ENCODE measurements at places on chromosomes 11 and 22.
A peak's percentile ranks its signal among the peaks of the same experiment; 100 is the strongest.

DNA sequence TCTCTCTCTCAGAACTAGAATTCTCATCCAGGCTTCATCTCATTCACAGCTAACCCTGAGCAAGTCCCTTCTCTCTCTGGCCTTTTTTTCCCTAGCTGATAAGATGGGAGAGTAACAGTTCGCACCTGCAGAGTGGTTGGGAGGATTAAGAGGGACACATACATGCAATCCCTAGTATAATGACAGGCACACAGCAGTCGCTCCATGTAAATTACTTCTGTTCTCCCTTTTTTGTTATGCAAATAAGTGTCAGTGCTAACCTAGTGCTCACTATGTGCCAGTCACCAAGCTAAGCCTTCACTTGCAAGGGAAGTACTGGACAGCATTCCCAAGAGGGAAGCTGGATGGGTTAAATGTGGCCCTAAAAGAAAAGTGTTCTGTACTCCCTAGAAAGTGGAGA lies 63.4 kb downstream of the TENM4 start:
- no peak for DNase-seq

DNA sequence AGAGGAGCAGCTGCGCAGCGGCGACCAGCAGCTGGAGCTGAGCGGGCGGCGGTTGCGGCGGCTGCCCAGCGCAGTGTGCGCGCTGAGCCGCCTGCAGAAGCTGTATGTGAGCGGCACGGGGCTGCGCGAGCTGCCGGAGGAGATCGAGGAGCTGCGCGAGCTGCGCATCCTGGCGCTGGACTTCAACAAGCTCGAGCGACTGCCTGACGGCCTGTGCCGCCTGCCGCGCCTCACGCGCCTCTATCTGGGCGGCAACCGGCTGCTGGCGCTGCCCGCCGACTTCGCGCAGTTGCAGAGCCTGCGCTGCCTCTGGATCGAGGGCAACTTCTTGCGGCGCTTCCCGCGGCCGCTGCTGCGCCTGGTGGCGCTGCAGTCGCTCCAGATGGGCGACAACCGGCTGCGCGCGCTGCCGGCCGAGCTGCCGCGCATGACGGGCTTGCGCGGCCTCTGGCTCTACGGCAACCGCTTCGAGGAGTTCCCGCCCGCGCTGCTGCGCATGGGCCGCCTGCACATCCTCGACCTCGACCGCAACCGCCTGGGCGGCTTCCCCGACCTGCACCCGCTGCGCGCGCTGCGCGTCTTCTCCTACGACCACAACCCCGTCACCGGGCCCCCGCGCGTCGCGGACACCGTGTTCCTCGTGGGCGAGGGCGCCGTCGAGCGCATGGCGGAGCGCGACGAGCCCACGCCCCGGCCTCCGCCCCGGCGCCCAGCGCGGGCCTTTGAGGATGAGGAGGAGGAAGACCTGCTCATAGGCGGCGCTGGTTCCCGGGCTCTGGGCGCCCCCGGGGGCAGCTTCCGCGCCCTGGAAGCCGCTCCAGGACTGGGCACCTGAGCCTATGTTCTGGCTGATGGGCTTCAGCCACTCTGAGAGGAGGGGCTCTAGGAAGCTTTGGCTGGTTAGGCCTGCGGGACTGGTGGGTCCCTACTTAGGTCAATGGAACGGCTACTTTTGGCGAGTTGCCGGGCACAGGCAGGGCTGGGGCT lies 787 bp downstream of the LRRC10B start:
- peak; percentile 81 for DNase-seq

- DNase-seq = no peak
Measured at GRCh38 chr11:120586728-120587127, 75.2 kb downstream of the GRIK4 start.

DNA sequence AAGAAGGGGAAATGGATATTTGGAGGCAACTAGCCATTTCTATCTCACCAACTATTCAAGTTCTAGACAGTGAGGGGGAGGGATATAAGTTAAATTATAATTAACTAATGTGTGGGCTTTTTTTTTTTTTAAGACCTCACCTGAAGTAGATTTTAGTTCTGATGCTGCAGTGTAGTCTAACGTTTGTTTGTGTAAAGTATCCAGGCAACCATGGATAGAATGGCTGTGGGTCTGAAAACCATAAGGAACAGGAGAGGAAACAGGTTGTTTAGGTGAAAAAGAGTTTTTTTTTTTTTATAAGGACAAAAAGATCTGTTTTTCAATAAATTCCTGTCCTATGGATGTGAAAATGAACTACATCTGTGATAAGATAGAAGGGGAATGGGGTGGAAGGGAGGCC lies 262.4 kb upstream of the PLET1 start:
- DNase-seq = no peak

DNA sequence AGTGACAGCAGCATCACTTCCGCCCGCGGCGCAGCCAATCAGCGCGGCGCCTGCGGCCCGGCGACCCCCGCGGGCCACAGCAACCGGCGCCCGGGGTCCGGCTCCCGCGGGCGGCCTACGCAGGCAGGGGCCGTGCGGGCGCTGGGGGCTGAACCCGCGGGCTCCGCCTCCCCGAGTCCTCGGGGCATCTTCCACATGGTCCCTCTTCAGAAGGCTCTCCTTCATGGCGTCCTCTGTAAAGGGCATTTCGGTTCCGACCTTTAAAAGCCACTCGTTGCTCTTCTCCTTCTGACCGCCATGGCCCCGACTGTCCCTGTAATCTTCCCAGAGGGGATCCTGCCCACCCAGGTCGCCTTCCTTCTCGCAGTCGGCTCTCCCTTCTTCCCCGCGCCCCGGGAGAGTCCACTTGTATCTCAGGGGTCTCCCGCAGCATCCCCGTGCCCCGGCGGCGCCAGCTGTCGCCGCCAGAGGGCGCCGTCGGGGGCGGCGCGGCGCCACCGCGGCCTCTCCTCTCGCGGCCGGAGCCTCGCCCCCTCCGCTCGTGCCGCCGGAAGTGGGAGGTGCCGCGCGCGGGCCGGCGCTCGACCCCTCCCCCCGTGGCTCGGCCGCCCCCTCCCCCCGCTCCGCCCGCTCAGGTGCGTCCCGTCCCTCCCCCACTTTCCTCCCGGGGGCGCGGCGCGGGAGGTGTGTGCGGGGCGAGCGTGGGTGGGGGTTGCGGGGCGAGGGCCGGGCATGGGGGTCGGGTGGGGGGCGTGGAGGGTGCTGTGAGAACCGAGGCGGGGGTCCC lies at the start of gene RNF214:
Gene RNF214 (plus strand): TSS at position 580 of the 787 bp plus-strand sequence. CDS start 1,602 bp downstream, outside the sequence.
- DNase-seq = peak; percentile 62

DNA sequence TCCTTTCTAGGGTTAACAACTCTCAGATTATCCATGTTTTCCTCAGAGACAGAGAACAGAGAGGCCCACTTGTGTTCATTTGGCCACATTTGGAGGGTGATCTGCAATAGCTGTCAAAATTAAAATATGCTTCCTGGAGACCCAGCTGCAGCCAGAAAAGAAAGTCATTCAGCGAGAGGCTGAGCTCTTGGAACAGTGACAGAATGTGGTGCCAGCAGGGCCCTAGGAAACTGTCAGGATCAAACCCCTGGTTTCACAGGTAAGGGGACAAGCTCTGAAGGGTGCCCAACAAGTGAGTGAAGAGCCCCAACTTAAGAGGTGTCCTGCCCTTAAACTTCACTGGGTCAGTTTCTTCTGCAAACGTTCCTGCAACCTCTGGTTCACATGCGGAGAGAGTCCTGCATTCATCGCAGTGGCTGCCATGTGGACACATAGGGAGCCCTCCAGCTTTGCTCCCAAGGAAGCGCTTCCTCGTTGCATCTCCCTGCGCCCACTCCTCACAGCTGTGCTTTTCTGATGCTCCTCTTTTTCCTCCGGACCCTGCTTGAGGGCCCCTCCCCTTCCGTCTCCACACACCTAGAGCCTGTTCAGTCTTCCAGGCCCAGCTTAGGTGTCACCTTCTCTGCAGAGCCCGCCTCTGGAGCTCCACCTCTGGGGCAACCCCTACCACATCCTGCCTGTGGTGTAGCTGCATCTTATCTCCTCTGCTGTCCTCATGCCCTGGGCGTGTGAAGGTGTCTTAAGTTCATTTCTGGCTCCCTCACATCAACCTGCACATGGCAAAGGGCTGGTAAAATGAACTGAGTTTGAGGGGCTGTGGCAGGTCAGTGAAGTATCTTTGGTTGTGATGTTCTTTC lies 3.9 kb downstream of the UCP3 start:
- peak; percentile 68 for DNase-seq

GRCh38 chr11:19441752-19442553 lies 201.2 kb upstream of the E2F8 start:
- DNase-seq = no peak

DNA sequence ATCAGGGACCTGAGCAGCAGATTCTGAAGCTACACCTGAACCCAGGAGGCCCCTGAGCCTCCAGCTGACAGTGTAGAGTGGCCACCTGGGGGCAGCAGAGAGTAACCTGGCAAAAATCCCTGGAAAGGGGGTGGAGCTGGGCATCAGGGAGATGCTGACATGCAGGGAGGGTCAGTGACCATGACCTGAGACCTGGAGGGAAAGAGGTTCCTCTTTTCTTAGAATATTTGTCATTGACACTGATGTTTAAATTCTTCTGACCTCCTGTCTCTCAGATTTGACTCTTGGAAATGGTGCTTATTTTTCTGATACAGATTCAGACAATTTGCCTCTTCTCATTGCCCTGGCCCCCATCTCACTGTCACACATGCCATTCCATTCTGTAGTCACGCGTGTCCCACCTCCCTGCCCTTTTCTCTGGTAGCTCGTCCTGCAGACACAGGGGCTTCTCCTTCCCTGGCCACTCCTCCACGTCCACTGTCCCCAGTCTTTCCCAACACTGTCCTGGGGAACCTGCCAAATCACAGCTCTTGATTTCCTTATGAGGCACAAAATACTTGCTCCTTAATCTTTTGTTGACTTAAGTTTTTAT lies 117.2 kb upstream of the IGLL5 start:
- peak; percentile 17 for DNase-seq

- no peak for DNase-seq
Measured at GRCh38 chr11:10304495-10305261, at the start of gene ADM. Gene ADM, plus strand, starts transcription at chr11:10305073. Its CDS starts 628 bp downstream, at chr11:10305701.

- no peak for DNase-seq
Measured at GRCh38 chr22:29827091-29827490, 11.0 kb downstream of the ASCC2 start.

- DNase-seq = no peak
Measured at GRCh38 chr11:63933459-63933858, 5.3 kb upstream of the NAA40 start.

DNA sequence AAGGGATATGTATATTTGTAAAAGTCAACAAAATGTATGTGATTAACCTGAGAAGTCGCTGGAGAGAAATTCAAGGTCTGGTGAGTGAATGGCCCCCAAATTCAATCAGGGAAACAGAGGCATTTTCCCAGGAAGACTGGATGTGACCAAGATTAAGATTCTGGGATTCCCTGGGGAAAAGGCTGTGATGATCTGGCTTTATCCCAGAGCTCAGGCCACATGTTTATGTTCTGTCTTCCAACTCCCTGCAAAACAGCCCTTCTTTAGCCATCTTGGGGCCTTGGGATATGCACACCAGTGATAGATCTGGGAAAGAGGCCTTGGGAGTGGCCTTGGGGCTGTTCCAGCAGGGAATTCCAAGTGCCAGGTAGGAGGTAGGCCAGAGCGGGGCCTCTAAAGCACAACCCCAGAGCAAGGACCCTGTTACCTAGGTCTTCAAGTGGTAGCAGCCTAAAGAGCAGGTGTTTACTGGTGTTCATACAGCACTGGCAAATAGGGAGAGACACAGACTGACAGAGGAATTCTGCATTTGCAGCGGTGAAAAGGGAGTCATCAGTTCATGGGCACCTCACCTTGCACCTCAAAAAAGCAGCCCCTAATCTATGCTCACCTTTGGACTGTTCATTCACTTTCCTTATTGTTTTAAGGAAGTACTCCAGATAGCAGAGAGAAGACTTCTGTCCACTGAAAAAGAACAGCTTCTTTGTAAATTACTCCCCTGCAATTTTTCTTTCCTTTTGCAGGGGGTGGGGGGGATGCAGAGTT lies 312.4 kb downstream of the BUD13 start:
- no peak for DNase-seq

DNA sequence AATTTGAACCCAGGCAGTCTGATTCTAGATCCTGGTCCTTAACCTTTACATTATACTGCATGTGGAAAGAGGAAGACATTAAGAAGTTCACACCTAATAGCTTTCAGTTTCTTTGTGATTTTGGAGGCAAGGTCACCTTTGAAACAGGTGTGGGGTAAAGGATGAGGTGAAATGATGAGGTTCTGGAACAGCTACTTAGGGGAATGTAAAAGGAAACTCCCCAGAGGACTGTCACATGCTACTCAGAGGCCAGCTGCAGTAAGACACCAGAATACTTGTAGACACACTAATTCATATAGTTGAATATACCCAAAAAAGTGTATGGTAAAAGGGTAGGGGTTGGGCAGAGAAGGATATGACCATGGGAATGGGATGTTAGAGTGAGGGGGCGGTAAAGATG lies 5.4 kb downstream of the APIP start:
- DNase-seq = no peak

DNA sequence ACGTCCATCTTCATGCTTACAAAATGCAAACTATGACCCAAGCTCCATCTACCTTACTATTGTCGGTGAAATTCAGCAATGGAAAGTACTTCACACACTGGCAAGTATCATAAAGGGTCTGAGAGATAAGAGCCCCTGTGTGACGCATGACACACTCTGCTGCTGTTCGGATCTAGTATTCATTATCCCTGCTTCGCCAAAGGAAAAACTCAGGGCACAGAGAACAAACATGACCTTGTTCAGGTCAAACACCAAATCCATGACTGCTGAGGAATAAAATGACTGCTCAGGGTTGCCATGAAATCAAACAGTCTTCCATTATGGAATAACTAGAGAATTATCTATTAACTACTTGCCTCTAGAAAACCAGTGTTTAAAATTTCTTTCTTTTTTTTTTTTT lies 73.0 kb downstream of the MICAL3 start:
- no peak for DNase-seq

Data from thymus (tissue), 14 donors.